ENCODE measurements at places on chromosomes 6 and 20.

DNA sequence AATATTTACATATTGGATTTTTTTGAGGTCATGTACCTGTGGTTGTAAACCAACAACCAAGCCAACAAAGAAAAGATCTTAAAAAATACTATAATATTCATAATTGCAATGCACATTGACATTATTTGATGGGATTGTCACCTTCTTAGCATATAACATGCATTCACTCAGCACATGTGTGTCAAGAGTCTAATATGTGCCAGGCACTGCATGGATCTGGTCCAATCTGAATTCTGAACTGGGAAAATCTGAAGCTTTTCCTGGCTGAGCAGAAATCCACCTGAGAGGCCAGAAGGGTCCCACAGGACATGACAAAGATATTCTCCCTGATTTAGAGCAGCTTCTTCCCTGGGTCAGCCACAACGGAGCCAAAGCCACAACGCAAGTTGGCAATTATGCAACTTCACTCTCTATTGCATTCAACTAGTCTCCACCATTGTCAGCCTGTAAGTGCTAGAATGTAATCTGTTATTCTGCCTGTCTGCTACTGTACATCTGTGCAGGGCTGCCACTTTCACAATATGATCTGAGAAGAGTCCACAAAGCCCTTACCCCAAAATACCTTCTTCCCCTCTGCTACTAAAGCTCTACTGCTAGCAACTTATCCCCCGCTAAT is 17.0 kb upstream of the DDO start:
- no peak for DNase-seq

GRCh38 chr6:148577687-148578488 is 168.9 kb upstream of the UST start:
- DNase-seq = no peak

- DNase-seq = no peak
Observed at GRCh38 chr6:157500022-157500421, 119.0 kb downstream of the ZDHHC14 start.

DNA sequence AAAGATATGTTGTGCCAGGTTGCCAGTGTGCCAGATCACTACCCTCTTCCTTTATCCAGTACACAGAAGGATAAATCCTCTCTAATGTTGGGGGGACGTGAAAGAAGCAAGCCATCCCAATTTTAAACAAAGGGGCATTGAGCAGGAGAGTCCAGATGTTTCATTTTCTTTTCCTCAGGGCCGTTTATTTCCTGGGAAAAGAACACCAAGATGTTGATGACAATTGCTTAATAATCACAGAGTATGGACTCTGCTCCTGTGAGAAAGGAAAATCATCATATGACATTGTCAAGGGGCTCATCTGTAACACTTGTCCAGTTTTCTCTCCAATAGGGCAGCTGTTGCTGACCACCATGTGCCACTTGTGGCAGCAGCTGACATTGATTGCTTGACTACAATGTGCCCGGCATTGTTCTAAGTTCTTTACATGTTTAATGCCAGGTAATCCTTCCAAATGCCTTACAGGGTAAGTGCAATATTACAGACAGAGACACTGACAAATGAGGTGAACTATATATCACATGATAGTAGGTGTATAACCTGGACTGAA is 161.4 kb downstream of the CD109 start:
- no peak for DNase-seq

DNA sequence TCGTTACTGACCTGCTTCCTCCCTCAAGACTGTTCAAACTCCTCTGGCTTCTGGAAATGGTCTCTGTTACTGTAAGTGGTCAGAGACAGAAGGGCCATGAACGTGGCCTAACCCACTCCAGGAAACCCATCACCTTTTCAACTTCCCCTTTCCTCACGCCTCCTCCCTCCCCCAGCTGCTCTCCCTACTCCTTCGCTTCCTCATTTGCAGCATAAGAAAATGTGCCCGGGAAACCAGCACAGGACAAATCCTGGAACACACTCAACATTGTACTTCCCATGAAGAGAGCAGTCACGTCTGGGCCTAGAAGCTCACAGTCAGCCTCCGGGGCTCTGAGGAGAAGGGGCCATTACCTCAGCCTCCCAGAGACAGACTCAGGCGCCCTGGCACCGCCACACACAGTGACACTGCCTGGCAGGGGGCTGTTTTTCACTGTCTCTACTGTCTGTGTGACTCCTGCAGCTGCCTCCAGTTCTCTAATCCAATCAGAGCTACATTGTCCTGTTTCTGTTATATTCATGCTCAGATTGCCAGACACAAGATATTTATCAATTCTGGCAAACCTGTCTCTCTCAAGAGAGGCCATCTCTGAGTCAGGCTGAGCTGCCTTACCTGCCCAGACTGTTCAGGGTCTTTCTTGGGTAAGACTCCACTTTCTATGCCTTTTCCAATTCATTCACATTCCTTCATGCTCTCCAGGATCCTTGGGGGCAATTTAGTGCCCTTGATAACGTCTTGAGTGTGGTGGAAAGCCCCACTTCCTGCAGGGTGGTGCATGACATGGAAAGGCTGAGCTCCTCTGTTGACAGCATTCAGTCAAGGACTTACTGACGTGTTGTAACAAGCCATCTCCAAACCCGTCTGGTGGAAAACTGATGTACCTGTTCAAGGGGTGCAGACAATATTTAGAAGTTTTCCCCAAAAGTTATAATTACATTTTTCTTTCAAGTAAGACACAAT is 242.2 kb downstream of the HIVEP2 start:
- DNase-seq = no peak

- no peak for DNase-seq
Observed at GRCh38 chr6:141303907-141304306, 828.8 kb upstream of the GJE1 start.

DNA sequence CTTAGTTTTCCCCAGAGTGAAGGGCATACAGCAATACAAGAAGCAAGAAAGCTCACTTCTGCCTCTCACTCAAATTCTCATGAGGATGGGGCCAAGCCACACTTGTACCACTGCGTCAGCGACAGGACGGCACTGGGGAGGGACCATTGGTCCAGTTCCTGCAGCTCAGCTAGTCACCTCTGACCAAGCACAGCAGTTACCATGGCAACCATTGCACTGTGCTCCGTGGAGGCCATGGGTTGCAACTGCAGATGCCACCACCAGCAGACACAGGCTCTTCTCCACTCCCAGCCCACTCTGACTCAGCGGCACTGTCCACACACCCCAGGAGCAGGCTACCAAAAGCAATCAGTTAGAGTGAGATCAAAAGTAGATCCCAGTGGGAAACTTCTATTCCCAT is 441.1 kb upstream of the ARID1B start:
- no peak for DNase-seq

- DNase-seq = no peak
Observed at GRCh38 chr6:113246186-113246585, 611.0 kb upstream of the MARCKS start.
